Activated T-cell treated with anti-CD3 and anti-CD28 coated beads, Interleukin-2, amount 50 U/mL, for 72 hours (primary cell): ENCODE measurements at places on chromosomes 4 and X. TPM values are rescaled to one million over a fixed set of nuclear protein-coding genes. Genes with fewer than 3 reads are reported as not detected.

HSFX4 gene
- not detected for total RNA-seq

TMPRSS11A gene
- total RNA-seq, result not detected

GRCh38 chr4:148044912-148045352, 313.0 kb downstream of the ARHGAP10 start:
- no peak for DNase-seq

TBX22 gene
- not detected for total RNA-seq

DNA sequence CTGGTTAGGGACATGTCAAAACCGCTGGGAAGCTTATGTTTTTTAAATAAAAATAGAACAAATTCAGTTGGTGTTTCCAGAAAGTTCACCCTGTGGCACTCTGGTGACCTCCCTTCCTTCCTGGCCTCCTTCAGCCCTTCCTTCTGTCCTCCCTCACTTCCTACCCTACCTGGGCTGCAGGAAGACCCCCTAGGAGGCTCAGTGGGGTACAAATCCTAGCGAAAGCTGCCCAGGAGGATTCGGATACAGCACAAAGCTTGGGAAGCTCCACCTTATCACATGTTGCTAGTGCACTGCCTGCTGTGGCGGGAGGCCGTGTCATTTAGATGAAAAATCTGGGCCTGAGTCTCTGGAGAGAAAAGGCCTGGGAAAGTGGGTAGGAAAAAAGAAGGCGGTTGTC, 60.5 kb downstream of the FHDC1 start:
- no peak for DNase-seq

DNA sequence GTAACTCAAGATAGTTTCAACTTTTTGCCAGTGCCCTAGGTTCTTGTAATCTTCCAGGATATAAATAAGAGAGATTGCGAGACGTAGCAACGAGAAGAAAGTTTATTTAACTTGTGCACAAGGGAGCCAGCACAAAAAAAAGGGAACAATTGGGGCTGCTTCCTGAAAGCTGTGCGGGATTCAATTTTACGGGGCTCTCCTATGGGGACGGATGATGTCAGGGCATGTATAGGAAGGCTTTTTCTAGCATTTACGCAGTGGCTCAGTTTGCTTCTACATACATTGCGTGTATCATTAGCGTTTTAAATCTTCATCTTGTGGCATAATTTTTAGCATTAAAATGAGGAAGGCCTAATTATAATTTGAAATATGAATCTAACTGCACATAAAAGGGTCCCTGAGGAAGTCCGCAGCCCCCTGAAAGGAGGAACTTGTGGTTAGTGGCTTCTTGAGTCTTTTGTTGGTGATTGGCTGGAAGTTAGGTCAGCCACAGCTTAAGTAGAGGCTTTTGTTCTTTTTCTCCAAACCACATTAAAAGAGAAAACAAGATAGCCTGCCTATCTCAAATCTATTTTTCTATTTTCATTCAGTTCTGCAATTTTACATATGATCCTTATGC, 668.2 kb upstream of the NDST4 start:
- DNase-seq, result no peak

- no peak for DNase-seq
These were observed 9.5 kb upstream of the HUWE1 start for GRCh38 chrX:53695946-53696549.

PDHA1 gene
- 165 TPM for total RNA-seq

GRCh38 chrX:41449131-41449530, 2.0 kb downstream of the NYX start:
- no peak for DNase-seq

- no peak for DNase-seq
These were observed 43.3 kb upstream of the MAGEA8 start for GRCh38 chrX:149837639-149838038.

DNA sequence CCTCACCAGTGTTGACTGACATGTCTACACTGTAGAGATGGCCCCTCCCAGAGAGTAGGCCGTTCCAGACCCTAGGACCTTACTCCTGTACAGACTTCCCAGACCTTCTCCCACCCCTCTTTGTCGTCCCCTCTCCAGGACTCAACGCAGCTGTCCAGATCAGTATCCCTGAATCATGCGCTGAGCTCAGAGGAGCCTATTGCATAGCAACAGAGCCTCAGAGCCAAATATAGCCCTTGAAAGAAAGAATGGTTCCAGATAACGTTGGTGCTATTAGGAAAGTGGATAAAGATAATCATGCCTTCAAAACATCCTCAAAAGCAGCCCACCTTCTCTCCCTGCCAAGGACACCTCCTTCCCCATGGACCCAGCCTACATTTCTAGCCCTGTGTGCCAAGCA, 27.8 kb upstream of the NXF3 start:
- no peak for DNase-seq

- DNase-seq, result peak; percentile 41
These were observed 961 bp upstream of the NOCT start for GRCh38 chr4:139014371-139015268.

- peak; percentile 27 for DNase-seq
These were observed 39.0 kb downstream of the STX18 start for GRCh38 chr4:4502694-4503311.

DNA sequence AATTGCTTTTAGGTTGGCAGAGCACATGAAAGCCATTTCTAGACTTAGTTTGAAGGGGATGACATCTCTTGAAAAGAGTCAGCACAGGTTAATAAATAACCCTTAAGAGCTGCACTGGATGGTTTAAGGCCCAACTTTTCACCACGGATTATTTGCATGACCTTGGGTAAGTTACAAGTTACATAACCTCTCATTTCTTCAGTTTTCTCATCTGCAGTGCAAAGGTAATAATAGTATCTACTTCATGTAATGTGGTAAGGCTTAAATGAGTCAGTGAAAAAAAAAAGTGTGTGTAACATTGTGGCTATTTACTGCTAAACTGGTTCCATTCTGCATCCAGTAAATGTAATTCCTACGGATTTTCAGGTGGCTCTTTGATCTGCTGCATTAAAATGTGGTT, 715.8 kb downstream of the CCSER1 start:
- DNase-seq, result no peak

- no peak for DNase-seq
These were observed 8.8 kb downstream of the PPM1K start for GRCh38 chr4:88275516-88275915.

DNA sequence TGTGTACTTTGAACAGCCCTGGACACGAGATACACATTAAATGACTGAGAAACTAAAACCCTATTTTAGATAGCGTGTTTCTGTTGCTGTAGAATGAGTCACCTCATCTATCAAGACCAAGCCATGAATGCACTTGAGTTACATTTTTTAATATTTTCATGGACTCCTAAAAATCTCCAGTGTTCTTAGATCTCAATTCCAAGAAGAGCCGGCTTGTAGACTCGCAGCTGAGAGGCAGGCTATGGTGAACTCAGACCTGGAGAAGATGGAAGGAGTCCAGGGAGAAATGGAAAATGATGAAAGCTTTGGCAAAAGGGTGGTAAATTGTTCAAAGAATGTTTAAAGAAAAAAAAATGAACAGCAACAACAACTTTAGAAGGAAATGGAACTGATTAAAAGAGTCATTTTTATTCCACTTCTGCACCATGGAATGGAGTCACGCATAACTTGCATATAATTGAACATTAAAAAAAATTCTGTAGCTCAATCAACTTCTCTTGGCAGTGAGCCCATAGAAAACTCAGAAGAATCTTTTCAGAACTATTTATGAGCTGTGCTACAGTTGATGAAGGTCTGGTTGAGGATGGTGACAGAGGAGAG, 129.8 kb downstream of the MXRA5 start:
- DNase-seq, result no peak

GRCh38 chr4:48779095-48779997, 733 bp downstream of the FRYL start:
- peak; percentile 76 for DNase-seq

GYPE gene
- 0.79 TPM for total RNA-seq

RGN gene
- not detected for total RNA-seq

DGAT2L6 gene
- total RNA-seq, result not detected

- no peak for DNase-seq
These were observed 10.7 kb downstream of the BBS12 start for GRCh38 chr4:122742933-122743829.

XAGE1A gene
- total RNA-seq, result not detected

DNA sequence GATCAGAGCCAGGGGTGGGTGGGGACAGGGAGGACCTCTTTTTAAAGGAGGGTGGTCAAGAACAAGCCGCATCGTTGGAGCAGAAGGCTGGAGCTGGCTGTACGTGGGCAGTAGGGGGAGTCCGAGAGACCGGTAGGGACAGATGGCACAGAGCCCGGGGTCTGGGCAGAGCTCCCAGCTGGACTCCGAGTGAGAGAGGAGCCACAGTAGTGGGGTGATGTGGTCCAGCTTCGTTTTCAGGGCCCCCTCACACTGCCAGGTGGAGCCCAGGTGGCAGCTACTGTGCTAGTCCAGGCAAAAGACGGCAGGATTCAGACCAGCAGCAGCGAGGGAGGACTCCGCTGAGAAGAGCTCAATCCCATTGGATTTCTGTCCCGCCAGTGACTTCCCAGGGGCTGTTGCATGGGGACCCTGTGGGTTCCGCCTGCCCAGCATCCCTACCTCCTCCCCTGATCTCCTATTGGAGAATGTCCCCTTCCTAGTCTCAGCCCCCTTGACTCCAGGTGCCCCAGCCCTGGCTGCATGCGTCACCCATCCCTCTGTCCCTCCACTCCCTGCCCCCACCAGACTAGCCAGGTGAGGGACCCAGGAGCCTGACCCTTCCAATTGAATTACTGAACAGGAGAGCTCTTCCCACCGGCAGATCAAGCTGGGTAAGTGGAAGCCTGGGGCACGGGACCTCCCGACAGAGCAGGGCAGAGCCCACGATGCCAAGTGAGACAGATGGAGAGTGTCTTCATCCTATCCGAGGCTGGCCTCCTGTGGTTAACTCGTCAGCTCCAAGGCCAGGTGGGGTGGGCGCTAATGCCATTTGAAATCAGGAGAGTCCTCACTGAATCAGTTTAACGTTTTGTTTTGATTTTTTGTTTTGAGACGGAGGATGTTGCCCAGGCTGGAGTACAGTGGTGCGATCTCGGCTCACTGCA, 2.9 kb downstream of the ARHGAP4 start:
- DNase-seq, result peak; percentile 41

- no peak for DNase-seq
These were observed 36.6 kb upstream of the PTPN13 start for GRCh38 chr4:86557526-86557925.

SLC10A6 gene
- total RNA-seq, result 0.26 TPM

GRCh38 chr4:82437285-82438005, 7.1 kb downstream of the ENOPH1 start:
- no peak for DNase-seq

XG gene
- total RNA-seq, result not detected

- no peak for DNase-seq
These were observed 303.6 kb downstream of the FBXW7 start for GRCh38 chr4:152232271-152232670.

DDIT4L gene
- total RNA-seq, result 0.72 TPM

HDX gene
- 3.0 TPM for total RNA-seq

KLHL13 gene
- total RNA-seq, result 1.3 TPM

GRCh38 chr4:180636696-180637404, 1606.4 kb upstream of the TENM3 start:
- DNase-seq, result no peak

ZFP42 gene
- total RNA-seq, result not detected

- DNase-seq, result no peak
These were observed 88.6 kb downstream of the IRF2 start for GRCh38 chr4:184385705-184386141.

DNA sequence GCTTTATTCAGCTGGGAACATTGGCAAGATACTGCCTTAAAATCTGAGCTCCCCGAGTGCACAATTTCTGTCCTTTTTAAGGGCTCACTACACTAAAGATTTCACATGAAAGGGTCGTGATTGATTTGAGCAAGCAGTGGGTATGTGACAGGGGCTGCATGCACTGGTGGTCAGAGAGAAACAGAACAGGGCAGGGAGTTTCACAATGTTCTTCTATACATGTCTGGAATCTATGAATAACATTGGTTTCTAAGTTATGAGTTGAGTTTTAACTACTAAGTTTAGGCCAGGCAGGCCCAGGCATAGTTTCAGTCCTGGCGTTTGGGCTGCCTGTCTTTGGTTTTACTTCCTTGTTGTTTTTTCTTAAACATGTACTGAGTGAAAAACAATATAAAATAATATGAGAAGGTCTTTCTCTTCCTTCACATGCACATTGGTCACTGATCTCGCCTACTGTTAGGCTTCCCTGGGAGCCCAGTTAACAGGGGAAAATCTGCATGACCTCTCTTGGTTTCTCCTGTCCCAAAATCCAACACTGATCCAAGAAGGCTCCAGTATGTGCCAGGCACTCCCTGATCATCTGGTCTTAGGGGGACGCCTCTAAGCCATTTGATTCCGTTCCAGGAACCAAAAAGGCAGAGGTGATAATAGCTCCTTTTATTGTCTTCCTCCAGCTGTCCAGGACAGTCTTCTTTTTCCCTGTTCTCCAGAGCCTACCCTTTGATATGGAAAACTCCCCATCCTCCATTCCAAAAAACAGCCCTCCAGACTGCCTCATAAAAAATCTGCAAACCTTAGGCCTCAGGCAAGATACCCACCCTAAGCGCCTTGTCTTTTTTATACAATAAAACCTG, at the start of gene UGT2B17:
UGT2B17 (minus strand) TSS at position 51 of the 854 bp plus-strand sequence. CDS start 7,838 bp downstream, outside the sequence.
- DNase-seq, result no peak

SSX3 gene
- not detected for total RNA-seq

- peak; percentile 33 for DNase-seq
These were observed 24.2 kb upstream of the CSF2RA start for GRCh38 chrX:1244164-1245076.

IQCM gene
- total RNA-seq, result not detected

- DNase-seq, result no peak
These were observed 293.5 kb downstream of the ZNF674 start for GRCh38 chrX:46251755-46252154.

DNA sequence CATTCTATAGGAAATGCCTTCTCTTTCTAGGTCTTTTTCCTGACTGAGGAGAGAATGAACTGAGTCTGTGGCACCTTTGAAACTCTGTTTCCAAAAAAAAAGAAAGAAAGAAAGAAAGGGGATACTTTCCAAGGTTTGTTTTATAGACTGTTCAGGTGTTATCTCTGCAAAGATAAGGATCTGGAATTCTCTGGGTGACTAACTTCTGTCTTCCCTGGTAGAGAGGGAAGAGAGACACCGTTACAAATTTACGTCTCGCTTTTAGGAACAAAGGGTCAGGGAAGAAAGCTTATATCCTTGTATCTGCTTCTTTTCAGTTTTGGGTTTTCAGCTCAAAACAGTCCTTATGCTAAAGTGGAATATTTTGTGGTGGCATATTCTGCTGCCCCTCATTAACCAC, 314.1 kb downstream of the RAPGEF2 start:
- DNase-seq, result no peak

DNA sequence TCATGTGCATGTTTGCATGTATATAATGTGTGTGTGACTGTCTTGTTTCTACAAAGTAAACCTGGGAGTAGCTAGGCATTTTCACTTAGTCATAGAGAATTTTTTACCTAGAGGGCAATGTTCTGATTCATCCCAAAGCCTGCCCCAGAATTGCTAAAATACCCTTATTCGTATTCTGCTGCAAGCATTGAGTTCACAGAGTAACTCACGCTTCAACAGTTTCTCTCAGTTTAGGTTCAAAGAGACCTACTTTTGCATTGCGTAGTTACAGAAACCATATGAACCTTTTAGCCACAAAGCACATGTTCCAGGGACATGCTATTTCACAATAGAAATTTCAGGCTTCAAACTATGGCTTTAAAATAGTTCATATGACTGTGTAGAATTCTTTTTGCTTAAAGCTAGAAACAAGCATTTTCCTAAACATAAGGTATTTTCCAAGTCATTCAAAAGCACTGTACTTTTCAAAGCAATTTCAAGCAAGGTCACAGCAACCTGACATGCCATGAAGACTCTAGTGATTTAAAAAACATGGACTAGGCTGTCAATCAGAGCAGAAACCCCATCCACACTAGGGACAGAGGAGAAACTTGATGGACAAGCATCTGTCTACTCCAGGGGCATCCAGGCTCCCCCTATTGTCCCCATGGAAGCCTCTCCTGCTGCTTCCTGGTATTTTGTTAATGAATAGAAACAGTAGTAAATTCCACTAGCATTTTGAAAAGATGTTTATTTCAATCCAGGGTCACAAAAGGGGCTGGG, 81.5 kb upstream of the MAPK10 start:
- DNase-seq, result no peak
